Heart right ventricle (tissue), 16 donors: ENCODE measurements at places on chromosomes 12 and 14. TPM values are rescaled to one million over a fixed set of nuclear protein-coding genes. Genes with fewer than 3 reads are reported as not detected.

DNA sequence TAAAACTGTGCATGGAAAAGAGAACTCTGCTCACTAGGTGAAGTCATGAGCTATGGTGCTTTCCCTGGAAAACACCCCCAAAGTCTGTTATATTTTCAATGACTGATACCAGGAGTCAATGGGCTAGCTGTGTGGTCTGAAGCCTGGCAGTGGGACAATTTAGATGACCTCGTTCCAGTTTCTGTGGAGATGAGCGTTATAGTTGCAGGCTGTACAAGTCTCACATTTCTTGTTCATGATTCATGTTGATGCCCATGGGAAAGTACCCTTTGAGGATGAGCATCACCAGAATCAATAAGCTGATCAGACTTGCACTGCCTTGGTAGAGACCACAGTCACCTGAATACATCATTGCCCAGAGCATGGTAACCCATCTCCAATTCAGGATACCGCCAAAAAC is 70.7 kb downstream of the NOVA1 start:
- DNase-seq, result no peak

GRCh38 chr14:22842211-22843122 is 6.1 kb downstream of the MMP14 start:
- no peak for DNase-seq

GRCh38 chr12:88957358-88957757 is 377.1 kb upstream of the KITLG start:
- DNase-seq, result no peak

DNA sequence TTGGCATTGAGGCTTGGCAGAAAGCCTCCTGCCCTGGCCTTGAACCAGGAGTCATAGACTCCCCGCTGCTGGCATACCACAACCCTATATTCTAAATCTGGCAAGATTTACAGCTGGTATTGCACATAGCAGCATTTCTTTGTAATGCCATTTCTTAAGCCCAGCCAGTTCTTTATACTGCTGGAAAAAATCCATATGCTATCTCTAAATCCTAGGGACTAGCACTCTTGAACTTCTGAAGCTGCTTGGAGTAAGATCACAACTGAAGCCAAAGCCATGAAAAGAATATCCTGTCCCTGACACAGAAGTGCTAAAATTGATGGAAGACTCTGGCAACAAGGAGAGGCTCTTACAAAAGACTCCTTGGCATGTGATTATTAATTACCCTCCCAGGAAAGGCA is 89.3 kb downstream of the KCNC2 start:
- no peak for DNase-seq

The MYBPC1 gene
- 0.92 TPM for total RNA-seq
